ENCODE measurements at places on chromosomes 7 and 10. TPM values are rescaled to one million over a fixed set of nuclear protein-coding genes. Genes with fewer than 3 reads are reported as not detected.

DPP6 gene
- 24.8 TPM for total RNA-seq

C7orf33 gene
- not detected for total RNA-seq

PDK4 gene
- 165 TPM for total RNA-seq

PLAC9 gene
- 41.7 TPM for total RNA-seq

LIPM gene
- not detected for total RNA-seq

OR13A1 gene
- not detected for total RNA-seq

CALML3 gene
- not detected for total RNA-seq

LRRTM3 gene
- total RNA-seq = 0.33 TPM

CDNF gene
- 0.83 TPM for total RNA-seq

TEX36 gene
- total RNA-seq = not detected

IDI2 gene
- not detected for total RNA-seq

FXYD4 gene
- total RNA-seq = not detected

HOXA4 gene
- 26.8 TPM for total RNA-seq

- no peak for DNase-seq
Observed at GRCh38 chr10:88045656-88046415, 182.4 kb downstream of the PTEN start.

GRCh38 chr7:144987686-144988085, 151.8 kb upstream of the TPK1 start:
- DNase-seq = no peak

DNA sequence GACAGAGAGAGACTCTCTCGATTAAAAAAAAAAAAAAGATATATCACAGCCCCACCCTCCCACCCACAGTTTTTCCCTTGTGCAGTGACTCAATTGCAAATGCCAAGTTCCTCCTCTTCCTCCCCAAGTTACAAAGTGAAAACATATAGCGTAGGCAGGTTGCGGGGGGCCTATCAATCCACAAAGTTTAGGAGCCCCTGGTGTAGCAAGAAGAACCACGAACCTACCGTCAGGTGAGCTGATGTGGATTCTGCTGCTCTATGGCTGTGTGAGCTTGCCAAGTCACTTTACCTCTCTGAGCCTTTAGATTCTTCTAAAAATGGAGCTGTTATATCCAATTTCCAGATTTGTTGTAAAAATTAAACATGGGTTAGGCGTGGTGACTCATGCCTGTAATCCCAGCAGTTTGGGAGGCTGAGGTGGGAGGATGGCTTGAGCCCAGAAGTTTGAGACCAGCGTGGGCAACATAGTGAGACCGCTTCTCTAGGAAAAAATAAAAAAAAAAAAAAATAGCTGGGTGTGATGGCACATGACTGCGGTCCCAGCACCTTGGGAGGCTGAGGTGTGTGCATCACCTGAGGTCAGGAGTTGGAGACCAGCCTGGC, 8.2 kb upstream of the RHBDD2 start:
- DNase-seq = no peak

DNA sequence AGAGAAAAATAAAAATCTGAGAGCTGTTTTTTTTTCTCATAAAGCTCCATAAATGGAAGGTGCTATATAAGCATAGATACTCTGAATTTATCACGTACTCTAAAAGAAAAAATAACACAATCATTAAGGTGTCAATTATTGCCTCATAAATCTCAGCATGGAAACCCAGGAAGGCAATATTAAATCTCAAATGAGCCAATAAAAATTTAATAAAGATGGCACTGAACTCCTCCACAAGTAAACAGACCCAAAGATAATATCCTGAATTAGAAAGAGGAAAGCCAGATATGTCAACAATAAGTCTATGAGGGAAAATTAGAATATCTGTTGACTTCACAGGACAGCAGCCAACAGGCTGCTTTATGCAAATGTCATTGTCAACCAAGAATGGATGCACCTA, 66.5 kb downstream of the CDK6 start:
- no peak for DNase-seq

DNA sequence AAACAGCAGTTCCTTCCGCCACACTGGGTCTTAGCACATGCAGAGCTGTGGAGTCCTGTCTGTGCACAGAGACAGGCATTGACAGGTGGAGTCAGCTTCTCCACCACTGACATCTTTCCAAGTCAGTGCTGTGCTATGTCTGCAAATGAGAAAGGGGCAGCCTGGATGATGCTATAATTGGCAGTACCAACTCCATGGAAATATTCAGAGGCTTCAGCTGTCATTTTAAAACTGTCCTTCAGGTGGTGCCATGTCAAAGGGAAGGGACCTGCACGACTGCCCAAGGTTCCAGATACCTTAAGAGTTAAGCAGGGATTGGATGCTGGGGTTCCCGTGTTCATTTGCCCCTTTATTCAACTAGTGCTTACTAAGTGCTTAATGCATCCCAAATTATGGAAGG, 258.0 kb upstream of the PRKCQ start:
- no peak for DNase-seq

DNA sequence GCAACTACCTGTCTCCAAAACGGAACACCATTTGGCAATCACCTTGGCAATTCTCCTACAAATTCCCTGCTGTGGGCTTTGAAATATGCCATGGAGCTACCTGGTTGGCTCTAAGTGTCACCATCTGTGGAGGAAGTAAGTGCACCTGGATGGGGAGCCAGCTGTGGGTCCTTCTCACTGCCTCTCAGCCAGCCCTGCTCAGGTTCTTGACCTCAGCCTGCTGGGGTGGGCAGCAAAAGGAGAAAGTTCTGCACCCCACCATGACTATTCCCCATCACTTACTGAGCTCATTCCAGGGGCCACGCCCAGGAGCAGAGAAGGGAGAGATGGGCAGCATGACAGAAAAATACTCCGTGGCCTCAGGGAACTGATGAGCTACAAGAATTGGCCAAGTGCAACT, 158.7 kb downstream of the TNS3 start:
- no peak for DNase-seq

GRCh38 chr7:54678763-54679489, 80.1 kb downstream of the SEC61G start:
- no peak for DNase-seq

DNA sequence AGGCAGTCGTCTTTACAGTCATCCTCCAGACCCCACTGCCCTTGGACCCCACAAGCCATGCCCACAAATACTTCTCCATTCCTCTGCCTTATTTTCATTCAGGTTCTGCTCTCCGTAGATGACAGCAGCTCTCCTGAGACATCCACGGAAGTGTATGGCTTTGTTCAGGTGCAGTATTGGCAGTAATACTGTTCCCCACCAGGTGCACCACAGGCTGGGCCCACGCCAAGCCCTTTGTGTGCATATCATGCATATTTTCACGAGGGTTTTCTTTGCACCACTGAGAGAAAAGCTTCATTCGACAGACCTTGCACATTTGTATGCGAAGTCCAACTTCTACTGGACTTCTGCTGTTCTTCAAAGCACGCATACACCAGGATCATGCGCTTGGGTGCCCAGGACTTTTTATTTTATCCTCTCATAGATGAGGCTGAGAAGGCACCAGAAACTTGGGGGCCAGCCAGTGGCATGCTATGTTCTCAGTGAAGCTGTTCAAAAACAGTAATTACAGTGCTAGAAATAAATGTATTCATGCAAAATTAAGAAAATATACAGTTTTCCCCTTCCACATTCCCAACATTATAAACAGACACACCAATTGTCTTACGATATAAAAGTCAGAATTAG, 37.8 kb upstream of the PITRM1 start:
- DNase-seq = no peak

GRCh38 chr7:7595451-7595850, 28.8 kb downstream of the MIOS start:
- no peak for DNase-seq

DNA sequence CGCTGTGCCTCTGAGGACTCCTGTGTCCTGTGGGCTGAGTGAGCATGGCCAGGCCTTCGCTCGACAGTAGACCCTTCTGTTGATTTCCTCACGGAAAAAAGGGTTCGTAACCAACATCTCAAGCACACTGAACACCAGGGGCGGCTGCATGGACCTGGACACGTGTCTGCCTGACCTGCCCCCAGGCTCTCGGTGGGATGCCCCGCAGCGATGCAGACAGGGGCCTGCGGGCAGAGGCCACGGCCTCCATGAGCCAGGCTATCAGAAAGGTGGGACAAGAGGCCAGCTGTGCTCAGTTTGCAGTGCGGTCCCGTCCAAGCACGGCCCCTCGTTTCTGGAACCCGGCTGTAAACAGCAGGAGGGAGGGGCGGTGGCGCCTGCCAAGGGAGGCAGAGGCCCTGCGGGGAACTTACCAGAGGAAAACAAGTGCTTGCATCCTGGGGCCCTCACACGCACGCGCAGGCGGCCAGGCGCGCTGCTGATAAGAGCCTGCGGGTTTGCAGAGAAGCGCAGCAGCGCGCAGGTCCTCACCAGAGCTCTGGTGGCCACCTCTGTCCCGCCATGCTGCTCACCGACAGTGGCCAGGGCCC, 10.6 kb downstream of the GPR146 start:
- DNase-seq = no peak

DNA sequence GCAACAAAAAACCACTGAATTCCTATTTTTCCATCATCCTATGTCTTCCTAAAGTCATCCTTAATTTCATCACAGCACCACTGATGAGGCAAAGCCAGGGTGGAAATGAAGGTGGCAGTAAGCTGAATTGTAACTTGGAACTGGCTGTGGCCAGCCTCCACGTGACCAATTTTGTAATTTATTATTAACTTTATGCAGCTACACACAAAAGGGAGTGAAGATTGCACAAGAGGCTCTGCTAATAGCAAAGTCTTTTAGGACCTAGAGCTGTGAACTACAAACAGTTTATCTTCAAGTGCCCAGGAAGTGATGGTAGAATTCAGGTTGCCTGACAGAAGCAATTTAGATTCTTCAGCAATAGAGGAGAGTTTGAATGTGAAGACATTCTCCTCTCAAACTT, 176.4 kb downstream of the CCDC71L start:
- DNase-seq = no peak

DNA sequence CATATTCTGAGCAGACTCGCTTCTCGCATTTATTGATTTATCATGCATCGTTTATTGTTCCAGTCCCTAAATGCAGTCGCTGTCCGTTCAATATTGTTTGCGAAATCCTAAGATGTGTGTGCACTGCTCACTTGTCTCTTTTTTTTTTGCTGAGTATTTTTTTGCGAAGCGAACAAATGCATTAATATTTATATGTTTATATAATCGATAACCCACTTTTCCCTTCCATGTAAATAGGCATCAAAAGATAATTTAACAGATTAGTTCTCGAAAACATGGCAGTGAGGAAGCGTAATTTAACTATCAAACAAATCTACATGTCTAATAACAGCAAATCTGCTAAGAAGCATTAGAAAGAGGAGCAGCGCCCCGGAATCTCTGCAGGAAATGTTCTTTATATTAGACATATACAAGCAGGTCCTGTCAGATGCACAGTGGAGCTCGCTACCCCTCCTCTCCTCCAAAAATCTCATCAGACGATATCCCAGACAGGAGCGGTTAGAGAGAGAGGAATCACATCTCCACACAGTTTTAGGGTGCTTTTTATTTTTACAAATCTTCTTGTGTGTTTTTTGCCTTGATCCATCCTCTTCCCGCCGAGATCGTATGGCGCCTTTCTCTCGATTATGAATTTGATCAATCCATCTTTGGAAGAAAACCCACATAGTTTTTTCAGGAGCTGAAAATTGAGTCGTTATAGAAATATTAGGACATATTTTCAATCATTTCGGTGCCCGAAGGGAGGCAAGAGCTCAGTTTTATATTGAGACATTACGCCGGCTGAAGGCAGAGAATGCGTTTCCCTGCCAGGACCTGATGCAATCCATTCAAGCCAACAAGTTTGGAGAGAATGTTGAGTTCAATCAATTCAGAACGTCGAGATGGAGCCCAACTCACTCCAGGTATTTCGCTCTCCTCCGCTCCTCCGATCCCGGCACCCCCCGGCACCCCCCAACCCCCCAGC, at the start of gene ARID5B:
Gene ARID5B, plus strand, starts transcription at position 871 of the 964 bp plus-strand sequence. Its CDS starts 11 bp downstream, at position 882.
- no peak for DNase-seq

- no peak for DNase-seq
Observed at GRCh38 chr10:1043532-1043995, 5.4 kb downstream of the IDI1 start.

GRCh38 chr10:33022090-33022489, 64.1 kb upstream of the ITGB1 start:
- no peak for DNase-seq

GRCh38 chr7:134315679-134316538, 821 bp downstream of the SLC35B4 start:
- DNase-seq = peak; percentile 74

- DNase-seq = no peak
Observed at GRCh38 chr10:70191161-70191971, 21.1 kb upstream of the SAR1A start.
